ENCODE measurements at places on chromosomes 5 and 9.

DNA sequence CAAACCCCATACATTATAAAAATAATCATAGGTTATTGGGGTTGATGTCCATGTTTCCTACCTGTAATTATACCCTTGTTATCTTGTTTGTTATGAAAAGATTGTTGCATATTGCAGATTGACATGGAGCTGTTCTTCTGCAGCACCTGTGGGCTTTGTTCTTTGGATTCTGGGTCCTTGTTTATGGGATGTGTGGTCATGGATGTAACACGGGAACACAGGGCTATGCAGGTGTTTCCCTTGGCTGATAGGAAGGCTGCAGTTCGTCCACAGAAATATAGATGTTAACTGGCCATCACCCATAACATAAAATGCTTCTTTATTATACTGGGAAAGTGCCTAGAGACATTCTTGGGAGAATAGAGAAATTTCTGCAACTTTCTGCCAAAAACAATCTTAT, 77.9 kb downstream of the FBXL7 start:
- DNase-seq = no peak

- DNase-seq = no peak
Observed at GRCh38 chr5:149745-150485, 41.4 kb upstream of the LRRC14B start.

DNA sequence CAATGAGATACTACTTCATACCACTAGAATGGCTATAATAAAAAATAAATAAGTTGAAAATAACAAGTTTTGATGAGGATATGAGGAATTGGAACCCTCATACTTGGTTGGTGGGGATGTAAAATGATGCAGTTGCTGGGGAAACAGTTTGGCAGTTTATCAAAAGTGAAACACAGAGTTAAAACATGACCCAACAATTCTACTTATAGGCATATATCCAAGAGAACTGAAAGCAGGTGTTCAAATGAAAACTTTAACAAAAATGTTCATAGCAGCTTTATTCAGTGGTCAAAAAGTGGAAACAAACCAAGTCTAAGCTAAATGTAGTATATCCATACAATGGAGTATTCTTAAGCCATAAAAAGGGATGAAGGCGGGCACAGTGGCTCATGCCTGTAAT, 13.1 kb upstream of the LHFPL2 start:
- DNase-seq = no peak

- DNase-seq = no peak
Observed at GRCh38 chr5:113042491-113043243, 66.1 kb downstream of the DCP2 start.

DNA sequence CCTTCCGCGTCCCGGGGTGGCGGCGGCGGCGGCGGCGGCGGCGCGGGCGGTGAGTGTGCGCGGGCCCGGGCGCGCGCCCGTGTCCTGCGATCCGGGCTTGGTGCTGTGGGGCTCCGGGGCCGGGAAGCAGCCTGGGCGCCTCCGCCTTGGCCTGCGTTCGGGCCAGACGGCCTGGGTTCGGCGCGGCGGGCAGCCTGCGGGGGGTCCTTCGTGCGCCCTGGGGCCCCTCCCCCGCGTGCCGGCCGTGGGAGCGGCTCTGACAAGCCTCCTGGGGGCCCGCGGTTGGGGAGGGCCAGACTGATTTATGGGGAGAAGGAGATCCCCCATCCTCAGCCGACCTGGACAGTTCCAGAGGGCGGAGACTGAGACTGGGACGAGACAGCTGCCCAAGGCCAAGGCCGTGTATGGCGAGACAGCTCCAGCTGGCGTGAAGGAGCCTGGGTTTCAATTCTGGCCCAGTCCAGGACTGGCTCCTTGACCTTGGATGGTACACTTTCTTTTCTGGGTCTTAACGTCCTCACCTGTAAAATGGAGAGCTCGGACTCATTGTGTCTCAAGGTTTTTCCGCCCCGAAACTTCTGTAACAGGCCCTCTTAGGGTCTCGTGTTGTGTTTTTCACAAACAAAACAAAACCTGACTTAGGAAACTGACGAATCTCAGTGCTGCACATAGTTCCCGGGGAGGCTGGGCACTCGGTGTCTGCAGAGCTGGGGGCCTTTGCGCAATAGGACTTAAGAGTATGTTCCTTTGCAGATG, 603 bp downstream of the TMEM268 start:
- peak; percentile 64 for DNase-seq

DNA sequence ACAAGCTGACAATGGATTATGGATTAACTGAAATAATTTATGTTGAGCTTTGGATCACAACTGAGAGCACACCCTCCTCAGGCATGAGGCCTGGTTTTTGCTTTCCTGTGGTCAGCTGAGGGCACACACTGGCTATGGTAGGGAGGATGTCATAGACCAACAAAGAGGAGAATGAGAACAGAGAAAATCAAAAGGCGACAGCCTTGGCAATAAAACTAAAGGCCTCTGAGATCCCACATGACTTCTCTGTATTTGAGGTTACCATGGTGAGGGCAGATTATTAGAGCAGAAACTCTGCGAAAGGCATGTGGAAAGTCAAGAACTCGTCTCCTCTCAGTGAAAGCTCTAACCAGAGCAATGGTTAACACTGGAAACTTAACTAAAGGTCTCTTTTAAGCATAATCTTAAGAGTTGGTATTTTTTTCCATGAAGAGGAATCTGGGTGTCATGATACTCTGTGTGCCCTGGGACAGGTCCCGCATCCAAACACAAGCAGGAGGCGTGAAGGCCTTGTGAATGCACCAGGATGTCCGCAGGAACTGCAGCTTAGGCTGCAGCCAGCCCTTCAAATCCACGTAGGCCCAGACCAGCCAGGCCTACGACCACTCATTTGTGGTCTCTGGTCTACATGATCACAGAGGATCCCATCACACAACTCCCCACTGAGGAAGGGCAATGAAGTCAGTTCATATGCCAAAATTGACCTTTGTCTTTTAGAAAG, 12.4 kb upstream of the MEIKIN start:
- DNase-seq = no peak

DNA sequence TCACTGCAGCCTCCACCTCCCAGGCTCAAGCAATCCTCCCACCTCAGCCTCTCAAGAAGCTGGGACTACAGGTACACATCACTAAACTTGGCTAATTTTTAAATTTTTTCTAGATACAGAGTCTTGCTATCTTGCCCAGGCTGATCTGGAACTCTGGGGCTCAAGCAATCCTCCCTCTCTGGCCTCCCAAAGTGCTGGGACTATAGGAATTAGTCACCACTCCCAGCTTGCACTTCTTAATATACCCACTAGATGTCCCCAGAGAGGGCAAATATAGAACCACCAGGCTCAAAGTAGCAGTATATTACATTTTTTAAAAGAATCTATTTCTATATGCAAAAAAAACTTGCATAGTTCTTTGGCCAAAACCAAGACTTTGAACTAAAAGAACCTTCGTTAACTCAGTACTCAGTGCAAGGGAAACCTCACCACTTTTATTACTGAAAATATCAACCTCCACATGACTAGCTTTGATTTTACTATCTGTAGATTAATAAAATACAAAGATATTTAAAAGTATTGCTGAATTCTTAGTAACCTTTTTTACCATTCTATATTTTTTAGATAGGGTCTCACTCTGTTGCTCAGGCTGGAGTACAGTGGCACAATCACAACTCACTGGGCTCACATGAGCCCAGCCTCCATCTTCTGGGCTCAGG, 25.8 kb upstream of the HSD17B3 start:
- DNase-seq = peak; percentile 62

- DNase-seq = no peak
Observed at GRCh38 chr5:151477101-151477500, 29.7 kb downstream of the SLC36A1 start.

GRCh38 chr5:151770383-151771258, 1.1 kb upstream of the G3BP1 start:
- peak; percentile 78 for DNase-seq

DNA sequence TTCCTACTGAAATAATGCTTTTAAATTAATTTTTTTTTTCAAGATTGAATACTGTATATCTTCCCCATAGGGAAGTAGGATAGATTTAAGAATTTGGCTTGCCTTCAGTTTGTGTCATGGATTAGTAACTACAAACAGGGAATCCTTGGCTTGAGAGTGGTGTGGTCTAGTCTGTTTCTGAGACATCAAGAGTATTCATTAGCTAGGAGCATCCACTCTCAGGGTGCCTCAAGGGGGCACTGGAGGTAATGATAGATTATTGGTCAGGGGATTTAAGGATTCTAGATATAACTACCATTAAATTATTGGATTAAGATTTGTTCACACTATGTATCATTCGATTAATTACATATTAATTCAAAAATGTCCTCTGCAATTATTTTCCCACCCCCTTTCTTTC, 91.8 kb upstream of the TXNDC8 start:
- no peak for DNase-seq

GRCh38 chr5:136062366-136063274, 33.8 kb downstream of the TGFBI start:
- DNase-seq = peak; percentile 53

DNA sequence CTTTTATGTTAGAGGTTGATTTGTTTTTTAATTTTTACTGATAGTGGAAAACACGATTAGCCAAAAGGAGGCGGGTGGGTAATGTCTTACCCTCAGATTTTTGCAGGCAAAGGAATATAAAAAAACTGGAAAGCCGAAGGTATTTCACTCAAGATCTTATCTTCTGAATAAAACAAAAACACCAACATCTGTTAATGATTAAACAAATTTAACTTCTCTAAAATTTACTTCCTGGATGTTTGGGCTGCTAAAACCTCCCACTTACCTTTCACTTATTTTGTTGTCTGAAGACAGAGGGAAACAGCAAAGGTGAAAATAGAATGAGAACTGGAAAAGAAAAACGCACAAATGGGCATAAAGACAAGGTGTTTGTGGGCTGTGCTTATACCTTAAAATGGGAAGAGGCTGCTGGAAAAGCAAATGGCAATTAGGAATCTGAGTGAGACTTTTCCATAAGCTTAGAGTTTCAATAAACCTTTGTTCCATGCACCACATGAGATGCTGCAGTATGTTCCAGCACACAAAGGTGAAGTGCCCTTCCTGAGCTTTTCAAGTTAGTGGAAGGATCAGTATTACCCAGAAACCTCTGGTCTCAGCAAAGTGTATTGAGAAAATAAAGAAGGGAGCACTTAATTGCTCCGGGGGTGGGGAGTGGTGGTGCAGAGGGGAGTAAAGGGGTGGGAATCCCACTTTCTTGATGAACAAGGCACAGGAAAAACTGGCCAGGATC, 298.3 kb downstream of the BNC2 start:
- no peak for DNase-seq

GRCh38 chr5:4987431-4987830, 152.7 kb upstream of the ADAMTS16 start:
- no peak for DNase-seq

DNA sequence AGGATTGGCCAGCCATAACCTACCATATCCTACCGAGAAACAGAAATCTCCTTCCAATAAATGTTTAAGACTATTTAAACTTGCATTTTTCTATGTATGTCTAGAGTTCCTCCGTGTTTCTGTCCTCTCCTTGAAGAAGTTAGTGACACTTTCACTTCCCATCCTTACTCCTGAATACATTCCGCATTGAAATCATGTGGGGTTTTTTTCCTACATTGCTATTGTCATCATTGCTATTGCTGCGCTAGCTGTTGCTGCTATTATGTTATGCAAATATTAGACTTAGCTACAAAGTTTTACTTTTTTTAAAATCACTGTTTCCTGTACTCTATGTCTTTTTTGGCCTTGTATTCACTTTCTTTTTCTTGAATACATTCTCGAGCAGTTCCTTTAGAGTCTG, 83.3 kb upstream of the NEK6 start:
- no peak for DNase-seq

GRCh38 chr5:111810112-111810511, 53.1 kb upstream of the NREP start:
- no peak for DNase-seq

DNA sequence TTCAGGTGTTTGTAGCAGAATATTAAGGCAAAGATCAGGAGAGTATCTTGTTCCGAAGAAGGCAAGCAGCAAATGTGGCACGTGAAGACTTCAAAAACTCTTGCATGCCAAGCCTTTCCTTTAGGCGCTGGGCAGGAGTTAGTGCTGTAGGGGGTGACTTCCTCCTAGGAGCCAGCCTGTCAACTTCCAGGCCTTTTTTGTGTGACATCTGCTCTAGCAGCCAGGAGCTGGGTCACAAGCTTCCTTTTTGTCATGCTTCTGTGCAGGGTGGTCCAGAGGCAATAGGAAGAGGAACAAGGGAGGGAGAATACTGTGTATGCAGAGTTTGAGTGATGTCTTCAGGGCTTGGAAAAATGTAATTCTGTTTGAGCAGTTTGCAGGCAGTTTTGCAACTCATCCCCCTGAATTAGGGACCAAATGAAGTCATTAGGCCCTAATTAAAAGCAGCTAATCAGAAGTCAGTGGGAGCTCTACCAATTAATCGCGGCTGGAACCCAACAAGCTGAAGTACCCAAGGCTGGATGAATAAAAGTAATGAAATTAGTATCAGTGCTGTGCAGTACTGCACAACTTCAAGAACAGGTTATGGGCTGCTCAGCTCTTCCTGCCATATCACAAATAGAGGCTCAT, 53.5 kb downstream of the TLR4 start:
- no peak for DNase-seq

GRCh38 chr5:173839117-173839713, 48.9 kb upstream of the CPEB4 start:
- DNase-seq = no peak

DNA sequence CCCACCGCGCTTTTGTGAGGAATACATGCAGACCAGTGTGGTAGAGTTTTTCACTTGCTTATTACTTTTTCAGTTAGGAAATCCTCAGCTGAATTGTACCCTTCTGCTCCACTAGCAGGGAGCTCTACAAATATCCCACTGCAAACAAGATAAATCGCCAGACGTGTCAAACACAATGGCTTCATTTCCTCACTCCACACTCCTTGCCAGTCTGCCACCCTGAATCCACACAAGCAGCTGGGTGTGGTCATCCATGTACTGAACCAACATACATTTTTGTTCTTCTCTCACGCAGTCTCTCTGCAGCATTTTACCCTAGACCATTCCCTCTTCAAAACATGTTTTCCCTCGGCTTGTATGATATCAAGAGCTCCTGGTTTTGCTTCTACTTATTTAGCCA, 3.7 kb upstream of the ROR2 start:
- DNase-seq = no peak

- DNase-seq = no peak
Observed at GRCh38 chr5:174305241-174305681, 259.8 kb downstream of the NSG2 start.

GRCh38 chr9:4946937-4947336, 38.1 kb upstream of the JAK2 start:
- no peak for DNase-seq

GRCh38 chr5:81230416-81230815, 2.7 kb upstream of the CKMT2 start:
- DNase-seq = no peak

Data from Kasumi-1 (cell line).